Frontal cortex (tissue), 4 donors: ENCODE measurements at places on chromosomes 2 and 18. TPM values are rescaled to one million over a fixed set of nuclear protein-coding genes. Genes with fewer than 3 reads are reported as not detected.

- no peak for DNase-seq
Observed at GRCh38 chr18:2854875-2855274, 8.1 kb downstream of the EMILIN2 start.

The PLGLB1 gene
- total RNA-seq = 9.4 TPM

GRCh38 chr2:23967846-23968245, 27.6 kb downstream of the UBXN2A start:
- DNase-seq = no peak

- no peak for DNase-seq
Observed at GRCh38 chr18:31942291-31942998, 483 bp downstream of the TRAPPC8 start.

The SLC5A6 gene
- 17.1 TPM for total RNA-seq

DNA sequence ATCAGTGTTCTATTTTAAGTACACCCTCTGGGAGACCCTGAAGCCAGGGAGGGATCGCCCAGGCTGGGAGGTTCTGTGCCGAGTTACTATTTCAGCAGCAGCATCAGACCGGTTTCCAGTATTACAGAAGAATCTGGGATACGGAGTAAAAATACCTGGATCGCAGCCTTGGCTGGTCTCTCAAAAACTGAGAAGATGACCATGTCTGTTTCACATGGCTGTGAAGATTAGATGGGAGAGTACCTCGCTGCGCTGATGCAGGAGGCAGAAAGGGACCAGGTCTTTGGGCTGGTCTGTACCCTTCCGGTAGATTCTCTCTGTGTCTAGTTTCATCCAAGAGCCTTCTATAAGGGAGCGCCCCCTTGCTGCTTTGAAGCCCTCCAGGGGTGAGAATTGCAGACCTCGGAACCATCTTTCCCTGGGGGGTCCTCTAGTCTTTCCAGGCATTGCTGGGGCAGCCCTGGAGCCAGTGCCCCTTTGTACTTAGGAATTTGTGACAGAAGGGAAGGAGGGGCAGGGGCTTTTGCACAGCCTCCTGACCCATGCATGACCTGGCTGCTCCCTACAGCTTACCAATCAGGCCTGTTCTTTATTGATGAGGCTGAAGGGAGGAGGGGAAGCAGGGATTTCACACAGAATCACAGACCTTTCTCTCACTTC, 56.3 kb upstream of the MAPRE3 start:
- DNase-seq = no peak

- no peak for DNase-seq
Observed at GRCh38 chr2:38465789-38466127, 88.7 kb upstream of the ATL2 start.

DNA sequence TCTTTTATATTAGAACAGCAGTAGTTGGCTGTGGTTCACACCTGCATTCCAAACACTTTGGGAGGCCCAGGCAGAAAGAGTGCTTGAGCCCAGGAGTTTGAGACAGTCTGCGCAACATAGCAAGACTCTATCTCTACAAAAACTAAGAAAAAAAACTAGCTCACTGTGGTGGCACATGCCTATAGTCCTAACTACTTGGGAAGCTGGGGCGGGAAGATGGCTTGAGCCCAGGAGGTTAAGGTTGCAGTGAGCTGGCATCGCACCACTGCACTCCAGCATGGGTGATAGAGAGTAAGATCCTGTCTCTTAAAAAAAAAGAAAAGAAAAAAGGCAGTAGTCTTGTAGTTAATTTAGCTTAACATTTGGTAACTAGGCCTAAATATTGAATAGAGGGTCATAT, 136.6 kb downstream of the AGPS start:
- DNase-seq = no peak

The SCG2 gene
- total RNA-seq = 138 TPM

The VWC2L gene
- total RNA-seq = 4.1 TPM

The GREB1L gene
- total RNA-seq = 1.6 TPM

GRCh38 chr2:240213476-240214421, 73.3 kb upstream of the OTOS start:
- DNase-seq = peak; percentile 55

- no peak for DNase-seq
Observed at GRCh38 chr2:28594000-28594331, 98.1 kb downstream of the PLB1 start.

- no peak for DNase-seq
Observed at GRCh38 chr2:195214072-195214471, 443.0 kb upstream of the SLC39A10 start.

The CDK5R2 gene
- 5.3 TPM for total RNA-seq

- DNase-seq = no peak
Observed at GRCh38 chr2:109170645-109171044, 41.6 kb downstream of the SH3RF3 start.

DNA sequence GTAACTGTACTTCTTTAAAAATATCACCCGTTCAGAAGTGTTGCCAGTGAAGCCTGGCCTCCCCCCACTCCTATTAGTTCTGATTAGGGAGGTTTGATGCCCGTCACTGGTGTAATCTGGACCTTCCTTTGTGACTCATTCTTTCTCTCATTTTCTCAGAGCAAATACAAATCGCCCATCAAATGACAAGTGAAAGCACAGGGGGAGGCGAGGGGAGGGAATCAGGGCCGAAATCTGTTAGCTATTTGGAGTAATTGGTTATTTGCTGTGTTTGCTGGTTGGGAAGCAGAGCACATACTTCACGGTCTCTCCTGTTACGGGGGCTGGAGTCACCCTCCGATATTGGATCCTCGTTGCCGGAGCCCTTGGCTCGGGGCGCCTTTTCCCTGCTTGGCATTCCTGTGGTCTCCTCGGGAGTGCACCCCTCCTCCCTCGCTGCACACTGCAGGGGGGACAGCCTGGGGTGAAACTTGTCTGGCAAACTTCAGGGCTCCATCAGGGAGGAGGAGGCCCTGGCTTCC, 178.1 kb downstream of the DYSF start:
- DNase-seq = no peak

DNA sequence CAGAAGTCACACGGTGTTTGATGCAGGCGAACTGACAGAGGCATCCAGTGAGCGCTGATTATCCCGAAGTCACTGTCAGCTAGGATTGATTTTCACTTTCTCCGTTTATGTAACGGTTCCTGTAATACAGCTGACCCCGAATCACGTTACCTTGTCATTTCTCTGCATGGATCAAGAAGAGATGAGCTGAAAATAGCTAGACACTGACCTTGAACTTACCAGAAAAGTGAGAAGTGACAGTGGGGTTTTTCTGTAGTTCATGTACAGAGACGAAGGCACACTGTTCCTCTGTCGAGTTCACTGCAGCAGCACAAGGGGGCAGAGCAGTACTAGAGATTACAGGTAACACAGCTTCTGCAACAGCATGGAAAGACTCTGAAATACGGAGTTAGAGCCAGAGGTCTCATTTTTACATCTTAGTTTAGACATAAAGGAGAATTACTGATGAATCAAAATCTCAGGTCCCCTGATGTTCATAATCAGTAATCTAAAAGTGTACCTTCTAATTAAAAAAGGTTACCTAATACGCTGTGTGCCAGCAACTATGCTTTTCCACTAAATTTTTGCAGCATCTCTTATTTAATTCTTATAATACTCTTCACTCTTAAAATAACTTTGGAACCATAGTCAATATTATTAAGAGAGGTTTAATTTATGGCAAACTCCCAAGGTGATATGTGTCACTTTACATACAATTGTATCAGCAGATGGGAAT, 33.1 kb downstream of the ARHGAP15 start:
- DNase-seq = no peak

DNA sequence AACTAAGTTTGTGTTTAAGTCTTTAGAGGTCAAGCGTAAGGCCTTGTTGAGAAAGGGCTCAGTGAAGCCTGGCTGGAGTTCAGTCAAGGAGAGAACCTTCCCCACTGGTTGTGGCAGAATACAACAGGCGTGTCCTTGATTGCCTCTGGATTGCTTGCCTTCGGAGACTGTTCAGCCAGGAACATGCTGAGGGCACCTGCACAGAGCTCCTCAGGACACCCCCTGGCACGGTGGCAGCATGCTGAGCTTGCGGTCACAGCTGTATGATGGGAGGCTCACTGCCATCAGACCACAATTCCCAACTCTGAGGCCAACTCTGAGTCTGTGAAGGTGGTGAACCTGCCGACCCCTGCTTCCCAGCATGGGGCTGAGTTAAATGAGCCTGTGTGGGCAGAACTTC, 130.0 kb downstream of the LPIN1 start:
- no peak for DNase-seq

The PRKCE gene
- total RNA-seq = 62.8 TPM

- DNase-seq = no peak
Observed at GRCh38 chr18:44788334-44788733, 107.6 kb downstream of the SETBP1 start.

The EN1 gene
- not detected for total RNA-seq
